Large intestine (tissue), 12 donors: ENCODE measurements at places on chromosomes 13 and 19.

GRCh38 chr19:14030997-14031718 is 404 bp upstream of the IL27RA start:
- DNase-seq, result no peak

- DNase-seq, result no peak
Measured at GRCh38 chr19:3281026-3281425, 56.6 kb downstream of the CELF5 start.

- no peak for DNase-seq
Measured at GRCh38 chr13:79237981-79238380, 168.1 kb downstream of the RBM26 start.

GRCh38 chr13:36495431-36495830 is 63.1 kb downstream of the CCNA1 start:
- no peak for DNase-seq

- DNase-seq, result no peak
Measured at GRCh38 chr13:34474187-34474868, 467.7 kb upstream of the NBEA start.

- DNase-seq, result no peak
Measured at GRCh38 chr19:8697671-8698432, 743 bp downstream of the ACTL9 start.
